ENCODE measurements at places on chromosomes 5 and 9.
A peak's percentile ranks its signal among the peaks of the same experiment; 100 is the strongest.

- DNase-seq, result no peak
Measured at GRCh38 chr9:24766081-24766480, 220.4 kb upstream of the IZUMO3 start.

- DNase-seq, result no peak
Measured at GRCh38 chr9:27336829-27337228, 39.9 kb upstream of the EQTN start.

DNA sequence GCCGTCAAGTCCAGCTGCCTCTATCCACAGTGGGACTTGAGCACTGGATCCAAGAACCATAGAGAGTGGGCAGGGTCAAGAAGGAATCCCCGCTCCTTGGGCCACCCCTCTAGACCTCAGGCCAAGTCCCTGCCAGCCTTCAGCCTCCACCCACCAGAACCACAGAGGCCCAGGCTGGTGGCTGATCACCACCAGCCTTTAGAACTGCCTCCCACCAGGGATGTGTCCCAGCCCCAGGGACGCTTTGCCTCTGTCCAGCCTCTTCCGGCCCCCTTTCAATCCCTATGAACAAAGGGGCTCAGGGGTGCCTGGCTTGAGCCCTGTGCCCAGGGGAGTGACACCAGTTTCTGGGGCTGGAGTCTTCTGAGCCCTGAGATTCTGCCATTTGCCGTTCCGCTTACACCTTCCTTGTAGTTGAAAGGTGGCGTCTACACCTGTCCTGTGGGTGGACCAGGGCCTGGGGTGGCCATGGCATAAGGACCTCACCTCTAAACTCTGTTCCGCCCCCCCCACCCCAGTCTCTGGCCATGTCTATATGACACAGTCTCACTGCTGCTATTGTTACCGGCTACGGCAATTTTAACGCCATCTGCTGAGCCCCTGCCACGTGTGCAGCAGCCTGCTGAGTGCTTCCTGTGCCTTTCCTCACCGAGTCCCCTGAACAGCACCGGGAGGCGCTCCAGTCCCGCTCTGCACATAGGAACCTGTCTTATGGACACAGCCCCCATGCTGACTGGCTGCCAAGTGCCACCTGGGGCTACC lies 35.7 kb upstream of the ORM1 start:
- no peak for DNase-seq

- no peak for DNase-seq
Measured at GRCh38 chr9:121871431-121872025, 220.1 kb downstream of the DAB2IP start.

DNA sequence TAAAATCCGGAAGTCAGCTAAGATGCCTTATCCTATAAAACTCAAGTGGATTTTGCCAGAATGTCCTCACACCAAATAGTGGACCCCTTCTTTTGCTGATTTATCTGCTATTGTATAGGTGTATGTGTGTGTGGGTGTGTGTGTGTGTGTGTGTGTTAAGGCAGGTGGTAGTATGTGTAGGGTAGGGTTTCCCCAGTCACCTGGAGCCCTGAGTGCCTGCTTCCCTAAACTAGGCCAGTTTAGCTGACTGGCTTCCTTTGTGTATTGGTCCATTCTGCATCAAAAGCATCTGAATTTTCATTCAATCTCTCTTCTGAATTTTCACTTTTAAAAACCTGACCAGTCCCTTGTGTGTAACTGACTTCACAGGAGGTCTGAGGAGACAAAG lies 42.2 kb upstream of the LCP2 start:
- DNase-seq, result no peak

GRCh38 chr9:79623799-79624721 lies 52.3 kb downstream of the TLE4 start:
- DNase-seq, result peak; percentile 8

DNA sequence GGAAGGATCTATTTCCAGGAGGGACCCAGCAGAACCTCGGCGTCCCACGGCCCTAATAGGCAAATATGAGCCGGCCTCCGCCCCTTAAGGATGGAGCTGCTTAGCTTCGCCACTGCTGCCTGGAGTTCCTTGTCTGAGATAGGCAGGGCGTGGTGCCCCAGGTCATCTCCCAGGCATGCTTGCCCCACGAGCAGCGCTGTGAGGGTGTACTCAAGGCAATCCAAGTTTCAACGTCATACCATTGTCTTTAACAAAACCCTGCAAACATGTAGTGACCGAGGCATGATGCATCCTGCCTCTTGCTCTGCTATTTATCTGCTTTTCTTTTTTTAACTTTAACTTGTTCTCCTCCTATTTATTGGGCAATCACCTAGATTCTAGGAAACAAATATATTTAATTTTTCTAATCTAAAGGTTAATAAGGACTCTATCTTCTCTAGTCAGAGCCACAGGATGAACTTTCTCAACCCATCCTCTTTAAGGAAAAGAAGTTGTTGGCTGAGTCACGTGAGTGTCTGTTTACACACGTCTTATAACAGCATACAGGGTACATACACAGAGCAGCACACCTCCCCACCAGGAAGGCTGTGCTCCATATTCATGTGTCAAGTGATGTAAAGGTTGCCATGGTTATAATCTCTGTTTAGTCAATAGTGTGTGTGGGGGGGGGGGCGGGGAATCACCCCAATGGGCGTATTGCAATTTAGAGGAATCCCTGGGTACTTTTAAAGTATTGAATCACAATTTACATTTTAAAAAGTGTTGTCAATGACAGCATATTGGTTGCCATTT lies 27.3 kb upstream of the ZSWIM6 start:
- DNase-seq, result no peak

- peak; percentile 89 for DNase-seq
Measured at GRCh38 chr5:177516601-177517568, at the start of gene DDX41. TSS of gene DDX41 (minus strand) at chr5:177516961. CDS start at chr5:177516945, 16 bp downstream.

- DNase-seq, result no peak
Measured at GRCh38 chr5:113062869-113063508, 86.4 kb downstream of the DCP2 start.

- DNase-seq, result no peak
Measured at GRCh38 chr5:149603920-149604319, 22.6 kb downstream of the ARHGEF37 start.

DNA sequence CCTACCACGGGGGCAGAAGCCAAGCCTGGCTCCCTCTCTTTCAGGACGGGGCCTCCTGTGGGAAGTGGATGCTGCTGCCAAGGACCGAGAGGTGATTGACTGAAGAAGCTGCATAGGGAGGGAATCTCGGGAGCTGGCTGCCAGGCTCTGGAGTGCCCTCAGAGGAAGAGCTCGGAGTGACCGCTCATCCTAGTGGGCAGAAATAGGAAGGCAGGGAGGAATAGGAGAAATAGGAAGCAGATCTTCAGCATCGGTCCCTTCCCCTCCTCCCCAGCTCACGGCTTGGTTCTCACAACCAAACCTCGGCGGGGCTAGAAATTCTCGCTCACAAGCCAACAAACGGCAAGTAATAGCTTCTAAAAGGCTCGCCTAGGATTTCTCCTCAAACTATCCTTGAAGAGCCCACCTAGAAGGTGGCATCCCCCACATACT lies 159.9 kb upstream of the RAI14 start:
- DNase-seq, result no peak

DNA sequence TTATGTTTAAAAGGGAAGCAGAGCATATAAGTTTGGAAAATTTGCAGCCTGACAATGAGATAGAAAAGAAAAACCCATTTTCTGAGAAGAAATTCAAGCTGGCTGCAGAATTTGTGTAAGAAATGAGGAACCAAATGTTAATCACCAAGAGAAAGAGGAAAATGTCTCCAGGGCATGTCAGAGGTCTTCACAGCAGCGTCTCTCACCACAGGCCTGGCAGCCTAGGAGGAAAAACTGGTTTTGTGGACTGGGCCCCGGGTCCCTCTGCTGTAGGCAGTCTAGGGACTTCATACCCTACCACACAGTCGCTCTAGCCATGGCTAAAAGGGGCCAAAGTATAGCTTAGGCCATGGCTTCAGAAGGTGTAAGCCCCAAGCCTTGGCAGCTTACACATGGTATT lies 32.1 kb upstream of the HSD17B4 start:
- DNase-seq, result no peak

GRCh38 chr5:6859951-6860638 lies 146.9 kb downstream of the TENT4A start:
- DNase-seq, result no peak

DNA sequence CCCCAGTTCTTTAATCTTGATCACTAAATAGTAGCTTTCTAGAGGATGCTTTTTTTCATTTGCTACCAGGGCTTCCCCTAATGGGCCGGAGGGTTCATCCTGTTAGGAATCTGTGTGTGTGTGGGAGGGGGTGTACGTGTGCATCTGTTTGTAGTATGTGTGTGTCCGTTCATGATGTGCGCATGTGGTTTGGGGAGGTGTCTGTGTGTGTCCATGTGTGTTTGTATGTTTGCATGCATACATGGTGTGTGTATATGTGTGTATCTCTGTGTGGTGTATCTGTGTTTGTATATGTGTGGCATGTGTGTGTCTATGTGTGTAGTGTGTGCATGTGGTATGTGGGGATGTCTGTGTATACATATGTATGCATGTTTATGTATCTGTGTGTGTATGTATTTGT lies 106.2 kb downstream of the SYK start:
- no peak for DNase-seq

GRCh38 chr9:18746631-18747030 lies 272.7 kb downstream of the ADAMTSL1 start:
- no peak for DNase-seq

DNA sequence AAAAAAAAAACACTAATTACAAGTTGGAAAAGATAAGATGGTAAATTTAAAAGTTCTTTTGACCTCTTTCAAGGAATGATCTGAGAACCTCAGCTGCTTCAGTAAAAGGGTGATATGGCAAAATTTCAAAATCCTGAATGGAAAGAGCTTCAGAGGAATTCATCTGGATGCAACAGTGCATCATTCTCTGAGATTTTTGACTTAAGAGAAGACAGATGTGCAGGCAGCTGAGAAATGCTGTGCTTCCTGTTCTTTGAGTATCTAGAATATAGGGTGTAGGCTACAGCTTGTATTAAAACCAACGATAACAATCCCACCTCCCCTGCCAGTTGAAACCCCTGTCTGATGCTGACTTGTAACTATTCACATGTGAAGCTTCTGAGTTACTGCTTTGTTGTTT lies 6.2 kb downstream of the FRMPD1 start:
- DNase-seq, result no peak

- DNase-seq, result no peak
Measured at GRCh38 chr5:124743602-124744169, 2.8 kb downstream of the ZNF608 start.

- no peak for DNase-seq
Measured at GRCh38 chr5:107867266-107867665, 196.5 kb upstream of the EFNA5 start.

DNA sequence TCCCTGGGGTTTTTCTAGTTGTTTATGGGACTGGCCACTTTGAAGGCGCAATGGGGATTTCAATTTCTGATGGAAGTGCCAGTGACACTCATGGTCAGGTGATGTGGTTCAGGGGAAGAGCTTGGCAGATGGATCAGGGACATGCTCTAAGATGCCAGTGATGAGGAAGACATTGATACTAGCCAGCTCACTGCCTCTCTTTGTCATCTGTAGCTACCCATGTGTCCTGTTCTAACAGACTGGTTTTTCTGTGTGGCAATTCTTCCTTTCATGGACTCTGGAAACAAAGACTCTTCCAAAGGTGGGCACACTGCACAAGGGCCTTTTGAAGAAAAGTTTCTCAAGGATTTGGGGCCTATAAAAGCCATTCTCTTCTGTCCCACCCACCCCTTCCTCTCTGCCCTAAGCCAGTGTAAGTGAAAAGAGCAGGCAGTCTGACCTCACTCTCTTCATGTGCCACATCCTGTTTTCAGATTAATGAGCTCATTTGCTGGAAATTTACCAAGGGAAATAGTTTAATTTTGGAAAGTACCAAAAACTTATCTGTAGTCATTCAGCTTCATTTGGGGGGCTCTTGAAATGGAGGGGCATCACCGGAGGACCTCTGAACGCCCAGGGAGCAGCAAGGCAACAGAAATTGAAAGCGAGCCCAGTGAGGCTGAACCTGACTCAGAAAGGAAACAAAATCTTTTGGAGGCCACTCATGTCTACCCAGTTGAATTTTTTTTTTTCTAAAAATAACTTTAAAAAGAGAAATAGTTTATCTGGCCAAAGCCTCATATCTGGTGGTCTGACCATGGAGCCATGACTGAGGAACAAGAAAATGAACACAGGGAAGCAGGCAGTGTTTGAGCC lies 4.9 kb upstream of the TRAF1 start:
- DNase-seq, result peak; percentile 53
